ENCODE measurements at places on chromosomes 7 and 10.
A peak's percentile ranks its signal among the peaks of the same experiment; 100 is the strongest.

- no peak for DNase-seq
These were observed 136.4 kb upstream of the ASAH2 start for GRCh38 chr10:50387732-50388073.

GRCh38 chr7:146875981-146876380, 759.4 kb downstream of the CNTNAP2 start:
- DNase-seq: no peak

DNA sequence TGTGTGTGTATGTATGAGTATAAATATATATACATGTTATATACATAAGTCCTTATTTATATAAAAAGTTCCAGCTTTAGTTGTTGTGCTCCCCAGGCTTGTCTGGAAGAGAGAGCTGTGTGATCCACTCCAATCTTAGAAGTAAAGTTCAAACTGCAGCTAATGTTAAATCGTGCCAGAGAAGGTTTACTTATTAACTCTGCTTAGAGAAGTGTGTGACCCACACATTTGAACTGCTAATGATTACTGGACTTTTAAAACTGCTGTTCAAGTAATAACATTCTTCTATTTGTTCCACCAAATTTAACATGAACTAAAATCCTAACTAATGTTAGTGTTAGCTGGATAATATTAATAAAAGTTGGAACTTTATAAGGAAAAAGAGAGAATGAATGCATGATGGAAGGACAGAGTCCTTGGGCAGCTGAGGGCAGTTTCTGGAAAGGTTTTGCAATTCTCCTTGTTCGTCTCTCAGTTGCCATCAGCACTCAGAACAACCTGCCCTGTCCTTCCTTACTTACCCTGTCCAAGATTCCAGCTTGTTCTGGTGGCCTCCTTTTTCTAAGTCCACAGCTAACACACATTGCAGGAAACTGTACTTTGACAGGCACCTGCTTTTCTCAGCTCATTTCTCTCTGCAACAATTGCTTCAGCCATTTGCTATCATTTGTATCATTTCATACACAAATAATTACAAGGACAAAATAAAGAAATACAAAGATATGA, 162.6 kb downstream of the FAM107B start:
- DNase-seq: no peak

DNA sequence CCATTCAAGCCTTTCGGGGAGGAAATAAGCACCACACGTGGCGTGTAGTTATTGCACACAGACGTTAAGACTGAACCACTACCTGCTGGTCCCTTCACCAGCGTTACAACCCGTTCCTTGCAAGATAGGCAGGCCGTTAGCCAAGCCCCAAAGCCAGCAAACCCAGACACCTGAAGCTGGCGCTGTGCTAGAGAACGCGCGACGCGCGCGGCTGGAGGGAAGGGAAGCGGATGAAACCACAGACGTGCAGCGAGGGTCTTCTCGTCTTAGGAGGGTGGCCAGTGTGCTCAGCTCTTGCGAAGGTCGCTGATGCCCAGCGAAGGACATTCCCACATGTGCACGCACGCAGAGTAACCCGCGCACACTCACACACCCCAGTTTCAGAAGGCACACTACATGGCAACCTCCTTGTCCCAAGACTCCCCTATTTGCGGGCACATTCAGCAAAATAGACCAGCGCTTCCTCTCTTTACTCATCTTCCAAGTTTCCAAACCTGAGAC, 980 bp downstream of the TMEM26 start:
- no peak for DNase-seq

- no peak for DNase-seq
These were observed 96.3 kb upstream of the ZPBP start for GRCh38 chr7:50189371-50189770.

GRCh38 chr10:5064656-5065055, 29.6 kb upstream of the AKR1C3 start:
- no peak for DNase-seq

DNA sequence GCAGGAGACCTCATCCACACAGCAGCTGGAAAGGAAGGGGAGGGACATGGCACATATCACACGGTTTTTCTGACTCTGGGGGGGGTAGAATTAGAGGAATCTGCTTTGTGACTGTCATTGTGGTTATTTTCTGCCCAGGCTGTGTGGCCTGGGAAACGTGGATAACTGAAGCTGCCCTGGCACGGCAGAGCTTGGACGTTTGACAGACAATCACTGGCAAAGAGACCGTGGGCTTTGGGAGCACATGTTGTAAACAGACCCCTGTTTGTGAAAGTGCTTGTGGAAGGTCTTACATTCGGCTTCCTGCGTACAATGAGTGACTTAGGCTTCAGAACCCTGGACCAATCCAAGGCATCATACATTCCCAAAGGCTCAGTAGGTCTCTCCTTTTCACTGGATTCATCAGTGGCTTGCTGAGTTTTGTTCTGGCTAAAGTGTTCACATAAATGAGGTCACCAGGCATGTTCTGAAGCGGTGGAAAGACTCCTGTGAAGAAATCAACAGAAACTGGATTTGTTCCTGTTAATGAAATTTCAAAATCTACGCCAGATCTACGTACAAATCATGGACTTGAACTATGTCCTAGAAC, 188.2 kb downstream of the TEX36 start:
- DNase-seq: no peak

DNA sequence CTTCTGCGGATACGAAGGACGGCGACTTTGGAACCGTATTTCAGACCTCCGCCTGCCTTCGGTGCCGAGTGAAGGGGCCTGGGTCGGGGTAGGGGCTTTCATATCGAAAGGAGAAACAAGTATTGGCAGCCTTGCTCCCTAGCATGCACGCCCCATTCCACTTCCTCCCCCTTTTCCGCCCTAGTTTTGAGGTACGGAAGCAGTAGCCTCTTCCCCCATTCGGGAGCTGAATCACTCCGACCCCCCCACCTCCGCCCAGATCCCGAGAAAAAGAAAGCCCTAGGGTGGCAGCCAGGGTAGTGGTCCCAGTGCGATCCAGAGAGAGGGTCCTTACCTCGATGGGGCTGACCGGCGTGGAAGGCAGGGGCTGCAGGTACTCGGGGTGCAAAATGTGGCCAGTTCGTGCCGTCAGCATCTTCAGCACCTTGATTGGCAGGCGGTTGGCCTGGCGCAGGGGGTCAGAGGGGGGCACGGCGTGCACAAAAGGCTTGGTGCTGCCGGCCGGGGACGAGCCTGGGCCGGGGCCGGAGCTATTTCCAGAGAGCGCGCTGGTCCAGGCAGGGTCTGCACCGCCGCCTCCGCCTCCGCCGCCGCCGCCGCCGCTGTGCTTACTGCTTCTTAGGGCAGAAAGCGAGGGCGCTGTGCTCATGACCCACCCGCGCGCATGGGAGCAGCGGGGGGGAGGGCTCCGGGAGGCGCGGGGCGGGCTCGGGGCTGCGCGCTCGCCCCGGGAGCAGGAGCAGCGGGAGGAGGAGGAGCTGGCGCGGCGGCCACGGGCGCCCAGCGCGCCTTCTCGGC, 594 bp downstream of the ZNF503 start:
- no peak for DNase-seq

GRCh38 chr7:145729691-145730090, 386.9 kb upstream of the CNTNAP2 start:
- DNase-seq: no peak

- DNase-seq: peak; percentile 38
These were observed 134.3 kb downstream of the PRKCQ start for GRCh38 chr10:6445671-6446316.

GRCh38 chr7:98988641-98989040, 110.3 kb downstream of the TRRAP start:
- no peak for DNase-seq
